ENCODE measurements at places on chromosomes 13 and 19.

DNA sequence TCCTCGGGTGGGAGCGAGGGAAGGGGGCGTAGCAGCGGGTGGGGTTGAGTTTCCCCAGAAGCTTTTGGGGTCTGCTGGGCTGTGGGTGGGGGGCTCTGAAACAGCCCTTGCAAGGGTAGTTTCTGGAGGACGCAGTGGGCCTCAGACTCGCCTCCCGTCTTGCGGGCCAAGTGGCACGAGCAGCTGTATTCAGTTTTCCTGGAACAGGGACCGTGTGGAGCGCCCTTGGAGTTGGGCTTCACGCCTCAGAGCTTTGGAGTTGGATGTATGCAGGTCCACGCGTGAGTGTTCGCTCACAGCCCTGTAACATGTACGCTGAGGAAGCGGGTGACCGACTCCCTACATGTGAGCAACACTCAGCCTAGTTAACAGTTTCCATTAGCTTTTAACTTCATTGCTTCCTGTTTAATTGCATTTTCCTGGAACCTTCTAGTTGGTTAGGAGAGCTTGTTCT is 603 bp downstream of the TM9SF2 start:
- no peak for DNase-seq

GRCh38 chr19:33391631-33392249 is 18.2 kb downstream of the CEBPG start:
- no peak for DNase-seq

GRCh38 chr13:83024955-83025594 is 857.2 kb downstream of the SLITRK1 start:
- DNase-seq: no peak

- no peak for DNase-seq
Observed at GRCh38 chr13:46571909-46572595, 19.1 kb downstream of the LRCH1 start.

DNA sequence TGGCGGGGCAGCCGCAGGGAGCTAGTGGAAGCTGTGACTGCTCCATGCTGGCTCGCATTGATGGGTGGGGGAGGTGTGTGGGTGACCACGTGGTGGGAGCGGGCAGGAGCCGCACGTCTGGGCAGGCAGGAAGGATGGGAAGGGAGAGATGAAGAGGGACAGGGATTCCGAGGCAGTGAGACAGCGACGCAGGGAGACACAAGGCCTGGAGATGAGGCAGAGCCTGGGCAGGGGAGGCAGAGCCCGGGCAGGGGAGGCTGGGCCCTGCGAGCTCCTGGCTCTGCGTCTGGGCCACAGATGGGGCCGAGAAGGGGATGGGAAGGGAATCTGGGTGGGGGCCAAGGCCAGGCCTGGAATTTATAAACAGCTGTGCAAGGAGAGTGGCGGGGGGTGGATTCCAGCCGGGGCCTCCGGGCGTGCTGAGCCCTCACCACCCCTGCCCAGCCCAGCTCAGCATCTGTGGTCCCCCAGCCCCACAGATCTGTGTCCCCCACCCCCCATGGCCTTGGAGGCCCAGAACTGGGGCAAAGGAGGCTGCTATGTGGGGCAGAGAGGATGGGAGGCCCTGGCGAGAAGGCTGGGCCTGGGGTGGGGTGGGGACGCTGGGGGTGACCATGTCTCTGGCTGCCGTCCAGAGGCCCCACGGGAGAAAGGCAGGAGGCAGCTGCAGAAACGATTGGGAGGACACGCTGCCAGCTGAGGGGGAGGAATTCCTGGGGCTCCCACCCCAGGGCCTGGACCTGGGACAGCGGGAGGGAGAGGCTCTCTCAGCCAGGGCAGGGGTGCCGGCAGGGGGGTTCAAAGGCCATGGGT is 6.0 kb downstream of the EHD2 start:
- DNase-seq: peak; percentile 75

DNA sequence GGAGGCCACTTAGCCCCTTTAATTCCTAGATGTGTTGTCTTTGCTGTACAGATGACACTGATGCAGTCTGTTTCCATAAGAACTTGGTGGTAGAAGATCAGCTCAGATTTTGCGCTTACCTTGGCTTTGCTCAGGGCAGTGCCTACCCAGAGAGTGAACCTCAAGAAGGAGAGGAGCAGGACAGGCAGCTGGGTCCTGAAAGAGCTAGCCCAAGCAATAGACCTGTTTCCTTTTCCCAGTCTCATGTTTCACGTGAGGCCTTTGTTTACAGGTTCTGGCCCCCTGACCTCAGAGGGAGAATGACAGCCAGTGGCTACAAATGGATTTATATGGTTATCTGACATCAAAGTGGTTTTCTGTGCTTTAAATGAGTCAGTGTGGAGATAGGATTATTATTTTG is 40.1 kb downstream of the METTL21C start:
- no peak for DNase-seq

- no peak for DNase-seq
Observed at GRCh38 chr19:38561658-38562057, 56.1 kb downstream of the MAP4K1 start.

DNA sequence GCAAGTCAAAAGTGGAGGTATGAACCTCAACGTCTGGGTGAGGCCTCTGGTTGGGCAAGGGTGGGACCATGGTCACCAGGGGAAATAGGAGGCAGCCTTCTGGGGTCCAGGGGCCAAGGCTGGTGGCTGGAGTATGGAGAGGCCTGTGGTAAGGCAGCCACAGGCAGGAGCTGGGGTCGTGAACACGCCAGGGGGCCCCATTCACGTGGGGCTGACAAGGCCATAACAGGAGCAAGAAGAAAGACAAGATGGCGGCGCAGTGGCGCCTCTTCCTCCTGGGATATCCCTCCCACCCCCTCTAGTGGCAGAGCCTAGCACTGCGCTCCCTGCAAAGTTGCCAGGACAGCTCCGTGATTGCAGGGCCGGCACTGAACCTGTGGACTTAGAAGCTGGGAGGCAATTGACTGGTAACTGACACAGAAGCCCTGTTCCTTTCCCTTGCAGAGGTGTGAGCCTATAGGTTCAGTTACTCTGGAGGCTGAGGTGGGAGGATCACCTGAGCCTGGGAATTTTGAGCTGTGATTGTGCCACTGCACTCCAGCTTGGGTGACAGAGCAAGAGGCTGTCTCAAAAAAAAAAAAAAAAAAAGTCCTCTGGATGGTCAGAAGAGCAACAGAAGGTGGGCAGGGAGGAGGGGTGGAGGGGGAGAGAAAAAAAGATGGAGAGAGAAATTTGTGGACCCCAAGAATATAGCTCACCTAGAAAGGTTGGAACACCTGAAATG is 19.7 kb upstream of the EDDM13 start:
- peak; percentile 90 for DNase-seq

GRCh38 chr19:3176715-3177501 is 1.7 kb upstream of the S1PR4 start:
- DNase-seq: peak; percentile 100

DNA sequence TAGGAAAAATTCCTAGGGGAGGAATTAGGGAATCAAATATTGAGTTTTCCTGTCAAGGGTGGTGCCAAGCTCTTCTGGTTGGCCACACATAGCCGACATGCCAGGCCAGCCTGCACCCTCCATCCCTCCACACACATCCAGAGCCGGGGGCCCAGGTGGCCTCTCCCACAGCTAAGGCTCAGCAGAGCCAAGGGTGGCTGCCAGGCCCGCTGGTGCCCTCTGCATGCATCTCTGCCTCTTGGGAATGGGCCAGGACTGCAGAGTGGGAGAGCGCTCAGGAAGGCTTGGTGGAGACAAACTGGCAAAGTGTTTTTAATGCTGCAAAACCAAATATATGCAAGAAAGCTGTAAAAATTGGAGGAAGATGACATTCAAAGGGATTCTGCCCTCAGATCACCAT is 42.7 kb upstream of the GAS6 start:
- DNase-seq: no peak

DNA sequence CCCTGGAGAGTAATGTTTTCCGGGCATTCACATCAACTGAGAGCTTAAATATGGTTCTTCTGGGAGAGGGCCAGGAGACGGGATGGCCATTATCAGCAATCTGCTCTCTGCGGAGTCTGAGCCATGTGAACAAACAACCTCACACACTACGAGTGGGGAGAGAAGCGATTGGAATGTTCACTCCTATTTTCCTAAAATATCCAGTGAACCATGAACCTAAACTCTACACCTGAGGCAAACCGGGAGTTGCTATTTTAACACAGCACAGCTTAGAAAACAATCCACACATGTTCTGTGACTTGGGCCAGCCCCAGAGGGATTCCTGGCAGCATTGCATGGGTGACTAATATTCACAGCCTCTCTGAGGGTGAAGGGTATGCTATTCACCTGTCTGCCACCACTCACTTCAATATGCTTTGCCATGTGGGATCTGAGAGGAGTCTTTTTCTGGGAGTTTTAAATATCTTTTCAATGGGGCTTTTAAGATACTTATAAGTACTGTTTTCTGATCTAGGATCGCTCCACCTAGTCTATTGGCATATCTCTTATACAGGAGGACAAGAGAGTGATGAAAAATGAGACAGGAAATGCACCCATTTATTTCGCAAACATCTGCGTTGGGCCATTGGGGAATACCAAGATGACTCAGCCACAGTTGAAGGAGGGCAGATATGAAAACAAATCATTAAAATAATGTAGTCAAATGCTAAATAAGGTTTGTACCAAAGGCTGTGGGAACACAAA is 72.6 kb upstream of the SERP2 start:
- DNase-seq: peak; percentile 21

DNA sequence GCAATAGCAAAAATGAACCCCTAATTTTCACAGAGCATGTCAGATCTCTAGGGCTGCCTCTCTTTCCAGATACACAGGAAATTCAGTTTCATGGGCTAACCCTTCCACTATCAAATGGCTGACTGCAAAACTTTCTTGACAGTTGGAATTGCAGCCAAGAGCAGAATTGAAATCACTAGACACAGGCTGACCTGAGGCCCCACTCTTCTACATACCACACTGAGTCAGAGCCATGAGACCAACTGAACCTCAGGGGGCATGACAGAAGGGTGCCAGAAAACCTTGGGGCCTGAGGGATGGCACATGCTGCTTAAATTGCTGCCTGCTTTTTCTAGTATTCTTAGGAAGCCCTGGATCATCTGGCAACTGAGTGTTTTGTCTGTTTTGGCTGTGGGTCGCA is 1.7 kb upstream of the DLEU7 start:
- no peak for DNase-seq

DNA sequence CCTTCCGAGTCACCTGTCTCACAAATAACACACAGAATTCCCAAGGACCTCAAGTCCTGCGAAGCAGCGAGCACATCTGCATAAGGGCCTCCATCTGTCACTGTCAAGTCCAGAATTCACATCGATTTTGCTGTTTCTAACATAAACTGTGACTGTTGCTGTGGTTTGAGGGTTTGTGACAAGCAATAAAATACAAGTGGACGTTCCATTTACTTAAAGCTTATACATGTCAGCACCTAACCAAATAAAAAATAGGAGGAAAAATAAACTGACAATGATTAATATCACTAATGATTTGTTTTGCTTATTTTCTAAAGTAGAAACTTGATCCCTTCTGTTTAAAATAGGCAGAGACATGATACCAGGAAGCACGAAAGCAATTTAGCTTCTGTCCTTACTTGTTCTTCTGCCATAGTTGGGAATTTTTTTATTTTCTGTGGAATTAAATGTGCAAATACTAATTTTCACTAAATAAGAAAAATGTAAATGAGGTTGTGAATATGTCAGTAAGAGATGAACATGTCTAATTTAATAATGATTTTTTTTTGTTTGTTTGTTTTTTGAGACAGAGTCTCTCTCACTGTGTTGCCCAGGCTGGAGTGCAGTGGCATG is 279.1 kb downstream of the FGF9 start:
- no peak for DNase-seq

DNA sequence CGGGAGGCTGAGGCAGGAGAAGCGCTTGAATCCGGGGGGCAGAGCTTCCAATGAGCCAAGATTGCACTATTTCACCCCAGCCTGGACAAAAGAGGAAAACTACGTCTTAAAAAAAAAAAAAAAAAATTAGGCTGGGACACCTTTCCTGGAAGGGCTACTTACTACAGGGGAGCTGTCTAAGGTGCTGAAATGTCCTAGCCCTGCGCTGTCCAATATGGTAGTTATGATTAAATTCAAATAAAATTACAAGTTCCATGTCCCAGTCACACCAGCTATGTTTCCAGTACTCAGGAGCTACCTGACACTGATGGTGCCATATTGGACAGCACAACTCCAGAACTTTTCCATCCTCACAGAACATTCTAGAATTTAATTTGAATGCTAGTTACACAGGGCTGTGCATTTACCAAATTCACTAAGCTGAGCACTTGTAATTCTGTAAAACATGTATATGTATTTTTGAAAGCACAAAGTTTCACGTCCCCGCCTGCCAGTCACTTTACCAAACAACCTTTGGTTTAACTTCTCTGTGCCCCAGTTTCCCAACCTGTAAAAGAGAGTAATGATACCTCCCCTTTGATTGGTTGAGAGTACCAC is 9.2 kb upstream of the ZSCAN22 start:
- DNase-seq: no peak

DNA sequence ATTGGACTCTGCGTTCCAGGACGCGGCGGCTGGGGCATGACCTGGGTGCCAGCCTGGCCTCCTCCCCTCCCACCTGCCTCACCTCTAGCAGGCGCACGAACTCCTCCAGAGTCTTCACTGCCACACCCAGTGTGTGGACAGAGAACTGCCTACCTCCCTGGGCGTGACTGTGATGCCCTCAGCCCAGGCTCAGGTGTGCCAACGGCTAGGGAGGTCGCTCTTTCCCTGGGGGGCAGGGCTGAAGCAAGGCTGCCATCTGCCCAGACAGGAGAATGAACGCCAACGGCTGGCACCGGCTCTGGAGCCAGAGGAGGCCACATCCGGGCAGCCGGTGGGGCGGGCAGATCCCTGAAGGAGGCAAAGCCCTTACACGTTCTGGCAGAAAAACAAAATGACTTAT is 11.3 kb downstream of the NANOS3 start:
- no peak for DNase-seq

DNA sequence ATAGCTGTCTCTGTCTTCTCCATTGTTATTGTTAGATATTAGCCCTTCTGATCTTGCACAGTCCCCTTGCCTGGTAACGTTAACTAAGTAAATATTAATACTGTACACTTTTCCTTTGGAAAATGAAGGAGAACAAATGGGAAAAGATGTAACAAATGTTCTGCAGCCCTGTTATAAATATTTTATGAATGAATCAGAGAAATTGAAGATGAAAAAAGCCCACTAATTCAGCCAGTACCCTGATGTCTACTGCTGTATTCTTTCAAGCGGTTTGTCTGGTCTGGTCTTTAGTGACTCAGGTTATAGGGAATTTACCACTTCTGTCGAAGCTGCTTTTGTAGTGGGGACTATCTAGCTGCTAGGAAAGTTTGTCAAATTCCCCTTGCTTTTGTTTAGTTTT is 121.0 kb downstream of the COG6 start:
- no peak for DNase-seq

DNA sequence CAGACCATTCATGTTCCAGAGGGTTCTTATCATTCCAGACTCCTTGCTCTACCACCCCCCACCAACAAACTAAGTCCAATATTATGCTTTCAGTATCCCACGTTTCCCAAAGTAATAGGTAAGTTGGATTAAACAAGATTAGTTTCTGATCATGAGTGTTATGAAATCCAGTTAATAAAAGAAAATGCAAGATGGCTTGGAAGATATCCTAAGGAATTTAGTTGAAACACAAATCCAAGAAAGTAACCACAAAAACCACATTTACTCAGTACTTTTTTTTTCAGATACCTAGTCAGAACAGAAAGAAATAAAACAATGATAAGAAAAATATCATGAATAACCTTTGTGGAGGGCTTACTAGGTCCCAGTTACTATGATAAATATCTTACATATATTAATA is 119.4 kb upstream of the MIR17HG start:
- no peak for DNase-seq
